Ecto neural progenitor cell (in vitro differentiated cells): ENCODE measurements at places on chromosomes 4 and X.

DNA sequence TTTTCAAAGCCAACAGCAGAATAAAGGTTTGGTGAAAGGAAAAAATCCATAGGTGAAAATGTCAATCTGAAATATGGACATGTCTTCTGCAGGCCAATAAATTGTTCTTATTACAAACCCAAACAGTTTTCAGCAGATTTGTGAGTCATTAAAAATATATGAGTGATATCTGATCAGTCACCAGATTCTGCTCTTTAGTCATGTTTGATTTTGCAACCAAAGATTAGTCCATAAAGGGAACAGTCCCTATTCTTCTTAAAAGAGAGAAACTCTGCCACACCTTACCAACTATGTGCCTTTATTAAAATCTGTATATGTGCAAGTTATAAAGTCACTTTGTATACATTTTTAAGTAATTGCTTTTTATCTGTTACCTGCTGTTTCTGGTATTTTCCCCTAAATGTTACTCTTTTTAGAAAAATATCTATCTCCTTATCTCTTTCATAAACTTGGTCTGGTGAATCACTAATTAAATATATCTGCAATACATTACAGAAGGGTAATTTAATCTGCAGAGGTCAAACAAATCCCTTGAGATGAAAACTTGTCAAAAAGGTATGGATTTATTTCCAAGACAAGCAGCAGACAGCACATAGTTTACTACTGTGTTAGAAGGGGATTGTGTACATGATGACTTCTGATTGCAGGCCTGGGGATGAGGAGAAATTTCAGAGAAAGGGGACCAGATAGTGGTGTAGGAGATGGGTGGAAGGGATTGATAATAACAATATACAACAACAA, 322.9 kb upstream of the NWD2 start:
- no peak for DNase-seq

- DNase-seq: no peak
These were observed 21.2 kb downstream of the SRD5A3 start for GRCh38 chr4:55367084-55367722.

GRCh38 chrX:155592331-155592730, 20.4 kb downstream of the TMLHE start:
- DNase-seq: no peak

- DNase-seq: no peak
These were observed 572.0 kb upstream of the DIAPH2 start for GRCh38 chrX:96112689-96113088.

GRCh38 chr4:123516576-123516975, 120.0 kb downstream of the SPRY1 start:
- DNase-seq: no peak

GRCh38 chr4:87953826-87954225, 21.7 kb upstream of the SPP1 start:
- DNase-seq: no peak

GRCh38 chr4:106614441-106614840, 245.9 kb upstream of the GIMD1 start:
- no peak for DNase-seq

DNA sequence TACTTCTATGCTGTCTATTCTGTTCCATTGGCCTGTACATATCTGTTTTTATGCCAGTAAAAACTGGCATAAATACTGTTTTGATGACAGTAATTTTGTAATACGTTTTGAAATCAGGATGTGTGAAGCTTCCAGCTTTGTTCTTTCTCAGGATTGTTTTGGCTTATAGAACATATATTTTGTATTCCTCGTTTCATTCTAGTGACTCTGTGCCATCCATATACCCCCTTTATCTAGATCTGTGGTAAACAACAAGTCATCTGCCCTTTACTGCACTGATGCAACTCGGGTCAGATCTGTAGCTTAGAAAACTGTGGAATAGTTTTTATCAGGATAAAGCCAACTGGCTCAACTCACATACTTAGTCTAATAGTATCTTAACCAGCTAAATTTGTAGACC, 233.7 kb downstream of the PRDM5 start:
- no peak for DNase-seq

- no peak for DNase-seq
These were observed 886.9 kb downstream of the FAM133A start for GRCh38 chrX:94560930-94561329.
